ENCODE measurements at places on chromosomes 3 and 15.
A peak's percentile ranks its signal among the peaks of the same experiment; 100 is the strongest.

DNA sequence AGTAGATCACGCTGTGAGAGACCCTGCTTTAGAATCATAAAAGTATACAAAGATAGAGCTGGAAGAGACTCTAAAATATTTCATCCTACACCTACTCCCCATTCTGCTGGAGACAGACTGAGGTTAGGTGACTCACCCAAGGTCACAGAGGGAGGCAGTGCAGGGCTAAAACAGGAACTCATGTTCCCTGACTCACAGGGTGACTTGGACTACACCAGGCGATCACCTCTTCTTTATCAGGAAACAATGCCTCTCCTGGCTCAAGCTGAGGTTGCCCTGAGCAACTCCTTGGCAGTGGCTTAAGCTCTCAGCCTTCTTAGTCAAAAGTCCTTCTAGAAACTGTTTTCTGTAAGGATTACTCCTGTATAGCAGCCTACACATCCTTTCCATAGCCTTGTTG, 26.4 kb upstream of the TNFAIP8L3 start:
- peak; percentile 49 for DNase-seq

- no peak for DNase-seq
Observed at GRCh38 chr3:197734667-197735318, 1.9 kb downstream of the RUBCN start.

DNA sequence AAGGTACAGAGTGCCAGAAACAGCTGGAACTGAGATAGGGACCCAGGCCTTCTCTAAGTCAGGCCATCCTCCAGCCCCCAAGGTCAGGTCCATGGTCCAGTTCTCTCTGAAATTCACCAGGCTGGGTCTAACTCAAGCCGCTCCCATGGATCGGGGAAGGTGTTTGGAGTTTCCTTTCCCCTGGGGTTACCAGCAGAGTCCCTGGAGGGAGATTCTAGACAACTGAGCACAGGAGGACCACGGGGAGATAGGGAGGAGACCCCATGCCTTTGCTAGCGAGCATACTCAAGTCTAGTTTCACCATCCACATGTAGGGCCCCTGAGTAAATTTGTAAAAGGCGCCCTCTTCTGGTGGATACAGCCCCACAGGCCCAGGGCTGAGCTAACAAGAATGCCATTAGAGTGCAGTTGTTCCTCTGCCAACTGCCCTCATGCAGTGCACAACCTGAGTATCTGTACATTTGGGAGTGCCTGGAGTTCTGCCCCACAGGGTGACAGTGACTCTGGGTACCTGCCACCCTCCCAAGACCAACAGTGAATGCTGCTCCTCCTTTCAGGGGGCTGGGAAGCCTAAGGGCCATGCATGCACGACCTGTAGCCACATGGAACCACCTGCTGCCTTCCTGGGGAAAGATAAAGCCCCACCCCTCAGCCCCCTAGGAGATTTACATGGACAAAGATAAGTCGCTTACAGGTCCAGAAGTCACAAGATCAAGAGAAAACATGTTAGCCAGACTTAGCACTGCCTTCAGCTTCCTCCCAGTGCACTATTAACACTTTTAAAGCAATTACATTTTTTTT, 89.0 kb downstream of the IQSEC1 start:
- DNase-seq = peak; percentile 60

DNA sequence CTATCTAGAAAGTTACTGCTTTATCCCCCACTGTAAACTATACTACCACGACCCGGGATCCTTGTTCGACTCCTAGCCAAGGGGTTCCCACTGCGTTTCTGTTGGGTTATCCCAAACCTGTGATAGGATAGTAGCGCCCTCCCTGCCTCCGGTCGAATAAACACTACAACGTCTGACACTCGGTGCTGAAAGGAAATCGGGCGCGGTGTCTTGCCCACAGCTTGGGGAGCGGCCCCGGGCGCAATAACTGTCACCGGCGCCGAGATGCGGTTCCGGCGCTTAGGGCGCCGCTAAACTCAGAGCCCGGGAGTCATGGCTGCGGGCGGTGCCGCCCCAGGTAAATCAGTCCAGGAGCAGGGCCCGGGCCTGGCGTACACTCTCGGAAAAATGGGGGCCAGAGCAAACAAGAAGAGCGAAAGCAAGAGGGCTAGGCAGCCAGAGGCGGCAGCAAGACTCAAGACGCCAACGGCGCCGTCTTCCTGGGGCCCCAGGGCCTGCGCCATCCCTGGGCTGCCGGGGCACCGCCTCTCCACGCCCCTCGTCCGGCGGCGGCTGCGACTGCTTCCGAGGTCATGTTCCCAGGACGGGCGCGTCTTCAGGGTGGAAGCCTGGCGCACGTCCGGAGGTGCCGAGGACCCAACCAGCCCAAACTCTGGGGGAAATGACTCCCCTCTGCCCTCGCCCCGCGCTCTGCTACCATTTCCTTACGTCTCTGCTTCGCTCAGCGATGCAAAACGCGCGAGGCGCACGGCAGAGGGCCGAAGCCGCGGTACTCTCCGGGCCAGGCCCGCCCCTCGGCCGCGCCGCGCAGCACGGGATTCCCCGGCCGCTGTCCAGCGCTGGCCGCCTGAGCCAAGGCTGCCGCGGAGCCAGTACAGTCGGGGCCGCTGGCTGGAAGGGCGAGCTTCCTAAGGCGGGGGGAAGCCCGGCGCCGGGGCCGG, at the start of gene DUT:
DUT (plus strand) TSS at position 575 of the 941 bp plus-strand sequence; CDS start at position 662, 87 bp downstream.
- DNase-seq = peak; percentile 78

GRCh38 chr3:101423984-101424888, 88.8 kb downstream of the SENP7 start:
- DNase-seq = no peak

DNA sequence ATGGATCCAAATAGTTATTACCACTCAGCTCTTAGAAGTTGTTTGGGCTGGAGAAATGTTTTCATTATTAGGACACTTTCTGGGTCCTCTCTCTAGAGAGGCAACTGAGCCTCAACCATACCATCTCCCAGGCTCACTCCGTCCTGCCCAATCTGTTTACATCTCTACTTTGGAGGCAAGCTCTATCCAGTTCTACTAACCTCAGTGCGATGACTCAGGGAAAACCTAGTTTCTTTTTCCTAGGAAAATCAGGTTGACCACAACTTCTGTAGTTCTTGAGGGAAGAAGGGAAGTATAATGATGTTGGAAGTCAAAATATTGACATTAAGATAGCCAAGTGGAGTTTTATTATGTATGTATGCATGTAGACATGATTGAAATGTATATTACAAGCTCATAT, 40.4 kb downstream of the LPP start:
- DNase-seq = no peak

- no peak for DNase-seq
Observed at GRCh38 chr3:38005076-38006020, 14.8 kb downstream of the VILL start.

DNA sequence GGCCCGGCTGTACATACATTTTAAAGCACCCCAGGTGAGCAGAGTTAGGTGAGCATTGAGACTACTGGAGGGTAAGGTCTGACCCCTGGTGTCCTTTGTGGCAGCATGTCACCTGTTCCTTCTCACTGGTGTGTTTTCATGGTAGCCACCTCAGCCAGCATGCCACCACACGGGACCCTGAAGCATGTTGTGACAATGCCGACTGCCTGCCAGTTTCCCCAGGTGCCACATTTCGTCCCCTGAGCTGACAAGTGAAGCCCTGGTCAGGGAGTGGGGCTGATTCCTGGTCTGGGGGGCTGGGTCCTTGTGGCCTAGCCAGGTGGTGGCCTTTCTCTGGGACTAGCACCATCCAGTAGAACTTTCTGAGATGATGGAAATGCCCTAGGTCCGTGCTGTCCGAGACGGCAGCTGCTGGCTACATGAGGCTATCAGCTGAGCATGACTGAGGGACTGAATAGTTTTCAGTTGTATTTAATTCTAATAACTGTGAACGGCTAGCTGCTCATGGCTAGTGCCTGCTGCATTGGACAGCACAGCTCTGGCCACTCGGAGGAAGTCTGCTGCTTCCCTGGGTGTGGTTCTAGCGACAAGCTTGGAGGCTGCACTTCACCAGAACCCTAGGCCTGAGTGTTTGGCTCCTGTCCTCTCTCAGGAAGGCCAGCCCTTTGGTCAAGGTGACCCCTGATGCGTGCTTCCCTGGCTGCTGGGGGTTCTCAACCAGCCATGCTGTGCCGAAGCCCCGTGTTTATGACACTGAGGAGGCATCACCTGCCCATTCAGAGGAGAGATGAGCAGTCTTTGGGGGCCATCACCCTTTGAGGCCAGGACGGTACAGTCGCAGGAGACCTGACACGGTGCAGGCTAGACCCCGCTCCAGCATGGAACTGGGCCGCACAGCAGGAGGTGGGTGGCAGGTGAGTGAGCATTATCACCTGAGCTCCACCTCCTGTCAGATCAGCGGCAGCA, 3.9 kb downstream of the C3orf22 start:
- peak; percentile 6 for DNase-seq

DNA sequence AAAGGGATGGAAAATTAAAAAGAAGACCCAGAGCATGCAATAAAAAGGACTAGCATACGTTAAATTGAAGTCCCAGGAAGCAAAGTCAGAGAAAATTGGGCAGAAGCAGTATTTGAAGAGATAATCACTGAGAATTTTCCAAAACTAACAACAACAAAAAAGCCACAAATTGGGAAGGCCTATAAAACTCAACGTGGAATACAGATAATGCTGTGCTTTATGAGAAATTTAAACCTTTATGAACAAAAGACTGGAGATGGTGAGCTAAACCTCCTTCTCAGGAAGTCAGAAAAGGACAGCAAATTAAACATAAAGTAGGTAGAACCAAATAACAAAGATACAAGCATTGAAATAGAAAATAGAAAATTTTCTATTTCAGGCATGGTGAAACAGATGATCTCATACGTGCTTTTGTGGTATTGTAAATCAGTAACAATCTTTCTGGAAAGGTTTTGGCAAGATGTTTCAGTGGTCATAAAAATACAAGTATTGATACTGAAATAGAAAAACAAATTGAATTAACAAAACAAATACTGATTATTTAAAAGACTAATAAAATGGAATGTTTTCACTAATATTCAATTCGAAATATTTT, 55.6 kb downstream of the LYSMD4 start:
- no peak for DNase-seq

GRCh38 chr15:56291741-56292140, 48.1 kb upstream of the RFX7 start:
- no peak for DNase-seq

- DNase-seq = peak; percentile 80
Observed at GRCh38 chr15:34583399-34584329, at the start of gene GOLGA8B. TSS of gene GOLGA8B (minus strand) at chr15:34583651. CDS start at chr15:34535912, 47,739 bp downstream.

DNA sequence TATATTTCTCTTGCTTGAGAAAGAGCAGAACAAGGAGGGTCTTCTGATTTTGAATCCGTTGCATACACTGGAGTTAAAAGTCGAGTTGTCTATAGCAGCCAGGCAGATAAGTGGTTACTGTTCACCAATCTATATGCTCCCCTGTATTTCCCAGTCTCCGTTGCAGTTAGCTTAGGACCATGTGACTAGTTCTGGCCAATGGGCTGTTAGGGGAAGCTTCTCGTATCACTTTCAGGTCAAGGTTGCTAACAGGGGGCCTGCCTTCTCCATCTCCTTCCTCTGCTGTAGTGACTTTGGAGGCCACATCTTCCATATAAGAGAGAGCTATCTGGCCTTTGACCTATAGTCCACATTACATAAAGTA, 188.5 kb upstream of the KBTBD8 start:
- DNase-seq = no peak

DNA sequence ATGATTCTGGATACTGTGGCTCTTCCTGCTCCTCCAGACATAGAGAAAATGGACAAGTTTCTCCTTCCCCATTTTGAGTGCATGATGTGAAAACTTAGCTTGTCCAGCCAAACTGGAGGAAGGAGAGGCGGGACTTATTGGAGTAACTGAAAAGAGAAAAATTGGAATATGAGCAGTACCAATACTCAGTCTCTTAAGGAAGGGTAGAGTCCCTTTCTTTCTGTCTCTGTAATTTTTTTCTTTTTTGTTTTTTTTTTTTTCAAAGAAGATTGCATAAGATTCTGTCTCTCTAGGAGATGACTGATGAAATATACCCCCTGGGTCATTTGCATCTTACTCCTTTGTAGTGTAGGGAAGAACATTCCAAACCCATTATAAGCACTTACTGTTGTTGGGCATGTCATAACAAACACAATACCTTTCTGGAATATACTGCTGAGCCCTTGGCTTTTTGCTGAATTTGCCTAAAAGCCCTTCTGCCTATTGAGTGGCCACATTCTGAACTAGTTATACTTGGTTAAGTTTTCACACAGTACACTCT, 498.1 kb upstream of the TPRG1 start:
- no peak for DNase-seq

DNA sequence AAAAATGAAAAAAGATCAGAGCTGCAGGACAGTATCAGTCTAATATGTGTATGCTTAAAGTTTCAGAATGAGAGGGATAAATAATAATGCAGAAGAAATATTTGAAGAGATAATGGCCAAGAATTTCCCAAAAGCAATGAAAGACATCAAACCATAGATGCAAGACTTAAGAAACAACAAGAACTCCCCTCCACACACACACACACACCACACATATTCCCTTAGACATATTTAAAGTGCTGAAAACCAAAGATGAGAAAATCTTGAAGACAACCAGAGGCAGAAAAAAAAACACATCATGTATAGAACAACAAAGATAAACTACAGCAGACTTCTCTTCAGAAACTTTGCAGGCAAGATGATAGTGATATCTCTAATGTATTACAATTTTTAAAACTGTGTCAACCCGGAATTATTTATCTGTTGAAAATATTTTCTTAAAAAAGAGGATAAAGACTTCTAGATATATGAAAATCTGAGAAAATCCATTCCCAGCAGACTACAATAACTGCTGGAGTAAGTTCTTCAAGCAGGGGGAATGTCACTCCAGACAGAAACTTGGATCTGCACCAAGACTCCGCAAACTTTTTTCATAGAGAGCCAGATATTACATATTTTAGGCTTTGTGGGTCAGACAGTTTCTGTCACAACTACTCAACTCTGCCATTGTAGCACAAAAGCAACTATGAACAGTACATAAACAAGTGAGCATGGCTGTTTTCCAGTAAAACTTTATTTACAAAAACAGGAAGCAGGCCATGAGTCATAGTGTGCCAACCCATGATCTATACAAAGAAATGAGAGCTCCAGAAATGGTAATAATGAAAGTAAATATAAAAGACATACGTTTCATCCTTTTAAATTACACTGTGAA, 223.4 kb upstream of the CGNL1 start:
- DNase-seq = no peak

DNA sequence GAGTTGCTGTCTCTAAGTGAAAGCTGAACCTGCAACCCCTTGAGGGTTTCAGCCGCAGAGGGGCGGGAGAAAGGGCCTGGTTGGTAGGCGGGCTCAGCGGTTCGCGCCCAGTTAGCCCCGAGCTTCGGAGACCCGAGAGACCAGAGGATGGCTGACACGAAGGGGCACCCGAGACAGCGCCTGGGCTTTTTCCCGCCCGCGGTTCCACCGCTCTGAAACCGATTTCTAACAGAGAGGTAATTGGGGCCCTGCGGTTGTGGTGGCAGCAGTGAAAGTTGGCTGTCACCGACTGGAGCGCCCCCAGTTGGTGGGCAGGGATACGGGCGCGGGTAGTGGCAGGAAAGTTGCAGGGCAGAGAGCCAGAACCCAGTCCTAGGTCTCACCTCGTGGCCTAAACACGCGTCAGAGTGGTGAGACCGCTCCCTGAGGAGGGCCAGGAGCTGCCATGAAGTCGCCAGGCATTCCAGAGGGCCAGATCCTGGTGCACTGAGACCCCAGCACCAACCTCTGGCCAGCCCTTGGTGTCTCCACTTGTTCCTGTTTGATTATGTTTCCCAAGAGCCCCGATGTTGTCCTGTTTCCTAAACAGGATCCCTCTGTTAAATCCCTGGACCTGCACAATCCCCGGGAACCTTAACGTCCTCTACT, 625 bp upstream of the ELL3 start:
- peak; percentile 81 for DNase-seq
